ENCODE measurements at places on chromosomes 11 and 22. TPM values are rescaled to one million over a fixed set of nuclear protein-coding genes. Genes with fewer than 3 reads are reported as not detected.
A peak's percentile ranks its signal among the peaks of the same experiment; 100 is the strongest.

Gene CASP1
- 20.7 TPM for total RNA-seq

GRCh38 chr11:111937844-111938243, 701 bp downstream of the DIXDC1 start:
- DNase-seq: no peak

DNA sequence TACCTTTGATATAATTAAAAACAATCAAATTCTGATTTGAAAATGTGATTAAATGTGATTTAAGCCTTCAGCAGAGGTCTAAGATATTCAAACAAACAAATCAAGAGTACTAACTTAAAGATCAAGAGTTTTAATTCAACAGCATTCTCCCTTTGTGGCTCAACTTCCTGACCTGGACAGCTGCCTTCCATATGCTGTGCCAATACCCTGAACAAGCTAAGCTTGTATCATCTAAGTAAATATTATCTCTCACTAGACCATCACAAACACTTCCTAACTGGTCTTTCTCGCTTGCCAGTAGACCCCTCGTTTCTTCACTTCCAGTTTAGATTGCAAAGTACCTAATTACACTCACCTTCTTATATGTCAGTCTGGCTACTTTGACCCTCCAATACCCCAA, 35.9 kb upstream of the P4HA3 start:
- no peak for DNase-seq

DNA sequence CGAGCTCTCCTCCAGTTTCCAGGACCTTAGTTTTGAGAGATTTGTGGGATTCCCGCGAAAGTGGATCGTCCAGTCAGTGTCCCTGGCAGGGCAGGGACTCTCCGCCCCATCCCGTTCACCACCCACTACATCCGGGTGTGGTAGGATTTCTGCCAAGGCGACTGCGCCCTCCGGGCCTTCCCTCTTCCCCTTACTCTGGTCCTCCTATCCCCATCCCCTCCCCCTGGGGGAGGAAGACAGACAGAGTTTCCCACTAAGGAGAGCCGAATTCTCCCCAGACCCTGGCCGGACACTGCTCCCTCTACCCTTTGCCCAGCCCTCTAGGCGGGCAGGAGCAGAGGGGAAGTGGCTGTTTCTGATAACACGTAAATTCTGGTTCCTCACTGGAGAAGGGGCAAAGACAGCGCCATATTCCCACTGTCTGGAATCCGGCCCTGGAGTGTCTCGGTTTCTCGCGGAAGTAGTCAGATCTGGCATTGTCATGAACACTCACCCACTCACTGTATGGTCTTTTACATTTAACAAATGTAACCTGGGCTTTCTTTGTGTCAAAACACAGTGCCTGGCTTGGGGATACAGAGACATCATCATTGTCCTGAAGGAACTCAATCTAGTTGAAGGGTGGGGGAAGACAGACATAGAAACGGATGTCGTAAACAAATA, 1.1 kb upstream of the NECTIN1 start:
- peak; percentile 79 for DNase-seq

GRCh38 chr11:109998921-109999320, 94.3 kb upstream of the ZC3H12C start:
- no peak for DNase-seq

GRCh38 chr11:45532546-45532945, 132.9 kb downstream of the CHST1 start:
- no peak for DNase-seq

Gene IGSF22
- not detected for total RNA-seq

Gene ENTHD1
- 41.5 TPM for total RNA-seq

DNA sequence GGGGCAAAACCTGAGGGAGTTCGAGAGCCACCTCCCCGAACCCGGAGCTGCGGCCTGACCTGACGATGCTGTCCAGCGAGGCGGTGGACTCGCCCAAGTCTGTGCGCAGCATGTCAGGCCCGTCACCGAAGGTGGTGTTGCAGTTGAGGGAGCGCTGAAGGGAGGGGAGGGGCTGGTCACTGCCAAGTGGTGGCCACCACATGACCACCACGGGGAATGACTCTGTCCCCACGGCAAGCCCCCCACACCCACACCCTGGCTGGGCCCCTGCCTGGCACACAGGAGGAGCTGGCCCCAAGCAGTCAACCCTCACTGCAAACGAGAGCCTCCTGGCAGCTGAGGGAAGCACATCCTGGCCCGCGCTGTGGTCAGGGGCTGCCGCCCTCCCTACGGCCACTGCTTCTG, 30.8 kb downstream of the TRMU start:
- no peak for DNase-seq
